ENCODE measurements at places on chromosomes 4 and X. TPM values are rescaled to one million over a fixed set of nuclear protein-coding genes. Genes with fewer than 3 reads are reported as not detected.

Gene ARMCX4
- polyA plus RNA-seq = 30.7 TPM

Gene ODAPH
- 0.29 TPM for polyA plus RNA-seq

Gene GAGE1
- polyA plus RNA-seq = not detected

Gene TMPRSS11A
- not detected for polyA plus RNA-seq

Gene SYTL5
- 3.2 TPM for polyA plus RNA-seq

Gene GAB1
- polyA plus RNA-seq = 39.9 TPM

Gene RHOXF2
- not detected for polyA plus RNA-seq

Gene IRF2
- 35.1 TPM for polyA plus RNA-seq

Gene HSFX3
- 0.16 TPM for polyA plus RNA-seq

Gene TSPAN7
- polyA plus RNA-seq = 45.9 TPM

Gene IL2RG
- 1.00 TPM for polyA plus RNA-seq

Gene SYN1
- 5.6 TPM for polyA plus RNA-seq

Gene UGT2B17
- polyA plus RNA-seq = not detected
